HS-27A (cell line): ENCODE measurements at places on chromosomes 1 and 21.

DNA sequence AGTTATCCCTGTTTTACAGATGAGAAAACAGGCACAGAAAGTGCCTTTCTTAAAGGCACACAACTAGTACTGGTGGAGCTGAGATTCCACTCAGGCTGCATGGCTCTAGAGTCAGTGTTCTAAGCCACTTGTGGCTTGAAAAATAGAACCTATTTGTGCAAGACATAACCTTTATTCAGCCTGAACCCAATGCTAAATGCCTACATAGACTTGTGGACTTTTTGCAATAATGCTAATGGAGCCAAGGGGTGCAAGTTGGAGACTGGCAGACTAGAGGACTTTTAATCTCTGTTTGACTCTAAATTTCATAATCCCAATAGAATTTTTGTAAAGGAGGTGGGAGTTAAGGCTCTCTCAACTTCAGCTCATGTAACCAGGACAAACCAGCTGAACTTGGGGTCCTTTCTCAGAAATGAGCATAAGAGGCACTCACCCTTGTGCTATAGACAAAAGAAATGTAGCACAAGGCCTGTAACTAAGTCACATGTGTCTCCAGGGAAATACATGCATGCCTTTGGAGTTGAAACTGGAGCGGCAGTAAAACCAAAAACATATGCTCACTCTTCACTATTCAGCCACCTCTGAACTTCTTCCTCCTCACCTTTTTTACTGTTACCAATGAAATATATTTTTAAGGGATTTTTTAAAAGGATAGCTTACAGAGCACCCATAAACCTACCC, 43.0 kb upstream of the AK4 start:
- no peak for DNase-seq

GRCh38 chr1:109229531-109230127, 15.9 kb downstream of the SARS1 start:
- no peak for DNase-seq

GRCh38 chr1:183291802-183292514, 105.9 kb downstream of the LAMC2 start:
- DNase-seq: no peak

DNA sequence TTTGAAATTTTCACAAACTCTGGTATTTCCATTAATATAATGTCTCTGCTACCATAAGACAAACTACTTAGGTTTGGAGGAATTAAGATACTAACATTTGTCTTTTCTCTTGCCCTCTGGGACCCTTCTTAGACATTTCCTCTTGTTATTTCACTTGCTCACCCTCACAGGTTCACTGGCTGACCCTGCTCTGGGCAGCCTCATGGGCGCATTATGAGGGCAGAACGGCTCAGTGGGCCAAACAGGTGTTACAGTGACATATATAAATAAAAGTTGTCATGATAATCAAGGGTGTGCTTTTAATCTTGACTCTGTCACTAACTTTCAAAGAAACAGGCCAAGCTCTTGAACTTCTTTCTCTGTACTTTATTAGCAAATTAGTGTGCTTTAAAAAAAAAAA, 46.5 kb downstream of the ZNHIT6 start:
- DNase-seq: no peak

DNA sequence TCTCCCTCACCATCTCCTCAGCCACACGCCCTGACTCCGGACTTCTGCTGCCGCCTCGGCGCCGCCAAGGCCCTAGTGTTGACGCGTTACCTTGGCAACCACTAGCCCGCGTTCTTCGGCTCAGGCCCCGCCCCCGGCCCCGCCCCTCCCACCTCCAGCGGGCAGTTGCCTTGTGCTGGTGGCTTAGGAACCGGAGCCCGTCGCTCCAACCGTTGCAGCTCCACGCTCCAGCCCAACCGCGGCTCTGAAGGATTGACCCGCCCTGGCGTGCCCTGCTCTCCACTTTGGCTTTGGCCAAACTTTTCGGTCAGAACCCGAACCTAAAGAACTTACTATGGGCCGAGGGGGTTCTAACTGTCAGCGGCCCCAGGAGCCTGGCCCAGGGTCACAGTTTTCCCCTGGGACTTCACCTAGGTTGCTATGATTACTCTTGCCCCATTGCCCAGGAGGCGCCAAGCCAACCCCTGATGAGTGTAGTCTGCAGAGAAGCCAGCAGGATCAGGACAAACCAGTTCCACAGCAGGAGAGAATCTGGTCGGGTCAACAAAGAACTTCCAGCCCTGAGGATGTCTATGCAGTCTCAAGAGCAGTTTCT, at the start of gene CFAP45:
Gene CFAP45, minus strand, starts transcription at position 80 of the 595 bp plus-strand sequence. Its CDS starts 67 bp downstream, at position 13.
- no peak for DNase-seq

GRCh38 chr1:41918450-41919043, at the start of gene HIVEP3:
HIVEP3 (minus strand) TSS chr1:41918922.
- no peak for DNase-seq

DNA sequence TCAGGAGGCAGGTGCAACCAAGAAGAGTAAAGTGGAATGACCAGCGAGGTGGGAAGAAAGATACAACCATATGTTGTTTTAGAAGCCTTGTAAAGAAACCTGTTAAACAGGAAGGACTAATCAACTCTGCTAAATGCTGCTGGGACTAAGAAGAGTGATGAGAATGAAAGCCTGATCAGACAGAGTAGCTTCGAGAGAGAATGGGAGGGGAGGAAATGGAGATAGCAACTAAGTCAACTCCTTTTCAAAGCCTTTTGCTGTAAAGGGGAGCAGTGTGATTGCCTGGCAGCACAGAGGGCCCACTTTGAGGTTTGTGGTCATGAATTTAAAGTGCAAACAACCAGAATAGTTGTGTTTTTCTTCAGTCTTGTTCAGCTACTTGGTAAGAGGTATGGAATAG, 31.4 kb downstream of the SLC30A7 start:
- DNase-seq: no peak

DNA sequence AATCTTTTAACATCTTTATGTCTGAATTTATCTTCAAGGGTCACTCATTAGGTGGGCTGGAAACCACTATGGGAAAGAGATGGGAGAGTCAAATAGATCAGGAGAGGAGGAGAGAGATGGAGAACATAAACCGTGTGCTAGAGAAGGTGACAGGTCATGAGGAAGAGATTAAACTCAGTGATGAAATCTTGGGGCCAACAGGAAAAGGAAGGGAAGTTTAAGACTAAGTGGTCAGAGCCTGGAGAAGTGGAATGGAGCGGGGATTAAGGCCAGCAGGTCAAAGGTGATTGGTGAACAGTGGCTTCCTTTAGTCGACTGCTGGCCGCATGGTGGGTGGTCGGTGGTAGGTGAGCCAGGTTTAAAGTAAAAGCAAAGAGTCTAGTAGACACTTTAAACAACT, 169.3 kb upstream of the IVNS1ABP start:
- DNase-seq: no peak

- DNase-seq: no peak
Measured at GRCh38 chr1:58157256-58157655, 389.3 kb downstream of the OMA1 start.

GRCh38 chr1:20442920-20443625, 42.9 kb downstream of the CAMK2N1 start:
- DNase-seq: no peak

DNA sequence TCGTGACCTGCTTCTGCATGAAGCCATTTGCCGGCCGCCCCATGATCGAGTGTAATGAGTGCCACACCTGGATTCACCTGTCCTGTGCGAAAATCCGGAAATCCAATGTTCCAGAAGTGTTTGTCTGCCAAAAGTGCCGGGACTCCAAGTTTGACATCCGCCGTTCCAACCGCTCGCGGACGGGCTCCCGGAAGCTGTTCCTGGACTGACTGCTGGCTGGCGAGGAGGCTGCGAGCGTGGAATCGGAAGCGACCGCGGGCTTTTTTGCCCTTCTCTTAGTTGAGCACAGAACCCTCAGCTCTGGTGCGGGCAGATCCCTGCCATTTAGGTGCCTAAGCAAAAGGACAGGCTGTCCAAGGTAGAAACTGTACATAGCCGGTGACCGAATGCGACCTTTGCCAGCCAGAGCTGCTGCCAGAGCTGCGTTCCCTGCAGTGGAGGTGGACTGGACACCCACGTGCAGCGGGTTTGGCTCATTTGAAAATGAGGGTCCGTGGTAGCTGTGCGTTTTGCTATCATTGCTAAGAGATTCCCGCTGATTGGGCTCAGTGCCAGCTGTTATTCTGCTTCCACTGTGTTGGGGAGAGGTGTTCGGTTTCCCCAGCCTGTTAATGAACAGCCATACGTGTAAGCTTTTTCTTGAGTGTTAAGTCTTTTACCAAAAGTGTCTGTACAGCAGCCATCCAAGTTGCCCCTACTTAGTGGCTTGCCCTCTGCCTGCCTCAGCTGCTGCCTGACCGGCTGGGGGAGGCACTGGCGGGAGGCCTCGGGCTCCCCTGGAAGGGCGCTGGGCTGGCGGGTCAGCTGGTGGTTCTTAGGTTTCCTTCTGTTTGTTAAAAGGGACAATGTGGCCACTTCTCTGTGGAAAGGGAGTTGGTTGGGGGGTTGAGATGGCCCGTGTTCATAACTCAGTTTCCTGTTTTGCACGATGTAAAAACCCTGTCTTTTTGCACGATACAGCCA, 3.0 kb upstream of the THAP3 start:
- no peak for DNase-seq

DNA sequence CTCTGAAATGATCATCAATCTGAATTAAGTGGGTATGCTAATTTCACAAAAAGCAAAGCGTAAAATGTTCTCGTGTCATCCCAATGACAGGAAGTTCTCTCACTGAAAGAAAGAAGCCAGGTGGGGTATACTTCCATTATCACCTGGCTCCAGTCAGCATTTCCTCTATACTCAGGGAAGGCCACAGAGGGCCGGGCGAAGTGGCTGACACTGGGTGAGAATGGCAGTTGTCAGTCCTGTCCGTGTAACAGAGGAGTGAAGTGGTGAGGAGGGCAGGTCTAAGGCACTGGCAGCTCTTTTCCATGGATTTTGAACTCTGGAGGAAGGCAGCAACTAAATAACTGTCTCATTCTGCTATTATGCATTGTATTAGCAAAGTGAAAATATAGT, 60.4 kb downstream of the CAPN2 start:
- no peak for DNase-seq

GRCh38 chr1:167489571-167490340, 28.6 kb downstream of the CD247 start:
- no peak for DNase-seq

DNA sequence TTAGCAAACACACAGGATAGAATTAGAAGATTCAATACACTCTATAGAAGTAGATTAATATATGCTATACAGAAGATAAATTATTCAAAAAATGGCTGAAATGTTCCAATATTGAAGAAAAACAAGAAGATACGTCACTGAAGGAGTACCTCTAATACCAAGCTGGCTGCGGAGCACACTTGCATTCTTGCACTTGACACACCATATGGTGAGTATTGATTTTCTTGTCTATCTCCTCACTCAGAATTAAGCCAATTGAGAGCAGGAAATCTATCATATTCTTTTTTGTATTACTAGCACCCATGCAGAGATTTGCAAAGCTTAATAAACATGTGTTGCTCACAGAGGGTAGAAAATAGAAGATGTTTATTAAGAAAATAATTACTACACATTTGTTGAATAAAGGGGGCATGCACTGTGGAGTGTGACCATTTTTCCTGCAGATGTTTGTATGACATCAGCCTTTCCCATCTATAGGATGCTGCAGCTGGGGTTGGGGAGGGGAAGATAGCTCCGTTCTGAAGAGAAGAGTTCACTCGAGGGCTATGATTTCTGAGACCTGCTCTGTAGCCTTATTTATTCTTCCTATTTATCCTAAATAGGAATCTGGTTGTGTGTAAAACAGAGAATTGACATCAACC, 318.1 kb downstream of the HHIPL2 start:
- DNase-seq: no peak

GRCh38 chr1:216005916-216006315, 417.3 kb downstream of the USH2A start:
- DNase-seq: peak; percentile 46

- DNase-seq: no peak
Measured at GRCh38 chr21:14076143-14076806, 134.5 kb downstream of the LIPI start.

DNA sequence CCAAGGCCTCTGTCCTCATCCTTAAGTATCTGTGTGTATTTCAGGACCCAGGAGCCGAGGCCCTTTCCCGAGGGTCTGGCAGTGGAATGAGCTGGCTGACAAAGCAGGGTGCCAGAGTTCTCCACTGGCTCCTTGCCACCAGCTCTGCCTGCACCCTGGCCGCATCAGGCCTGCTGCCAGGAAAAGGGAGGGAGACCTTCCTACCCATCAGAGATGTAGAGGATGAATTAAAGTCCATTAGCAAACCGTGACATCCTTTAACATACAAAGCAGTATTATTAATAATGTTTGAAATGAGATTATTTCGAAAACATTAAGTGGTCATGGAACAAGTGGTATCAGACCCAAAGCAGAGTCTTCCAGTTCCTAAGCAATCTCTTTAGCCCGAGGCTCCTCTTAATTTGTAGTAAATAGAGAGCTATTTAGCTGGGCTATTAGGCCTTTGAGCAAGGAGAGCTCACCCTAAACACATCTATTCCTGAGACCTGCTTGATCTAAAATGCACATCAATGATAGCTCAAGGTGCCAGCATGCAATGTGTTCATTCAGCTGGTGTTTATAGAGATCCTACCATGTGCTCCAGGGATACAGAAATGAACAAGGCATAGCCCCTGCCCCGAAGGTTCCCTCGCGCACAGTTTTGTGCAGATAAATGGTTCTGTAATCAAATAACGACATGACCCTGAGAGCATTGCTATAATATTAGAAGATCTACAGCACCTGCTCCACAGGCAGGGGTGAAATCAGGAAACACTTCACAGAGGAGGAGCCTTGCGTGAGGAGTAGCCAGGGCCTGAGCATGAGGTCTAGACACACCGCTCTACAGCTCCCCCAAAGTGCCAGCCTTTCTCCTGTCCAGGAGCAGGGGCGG, 44.0 kb downstream of the FAM163A start:
- no peak for DNase-seq

- no peak for DNase-seq
Measured at GRCh38 chr1:201490708-201491131, 16.2 kb downstream of the CSRP1 start.

- DNase-seq: no peak
Measured at GRCh38 chr1:84722794-84723193, 32.5 kb upstream of the SSX2IP start.

DNA sequence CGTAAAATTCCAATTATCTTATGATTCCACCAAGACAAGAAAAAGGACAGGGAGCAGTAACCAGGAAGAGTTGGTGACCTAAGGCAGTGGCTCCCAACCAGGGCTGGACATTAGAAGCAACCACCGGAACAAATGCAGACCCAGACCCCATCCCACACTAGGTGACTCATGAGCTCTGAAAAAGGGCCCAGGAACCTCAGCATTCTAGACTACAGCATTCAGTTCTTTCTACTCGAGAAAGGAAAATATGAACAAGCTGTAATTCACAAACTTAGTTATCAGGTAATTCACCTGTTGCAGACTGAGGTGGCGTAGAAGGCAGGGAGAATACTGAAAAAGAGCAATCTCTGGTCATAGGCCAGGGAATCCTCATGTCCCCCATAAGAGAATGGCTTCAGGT, 138.4 kb upstream of the KRTAP19-8 start:
- DNase-seq: no peak

GRCh38 chr1:29703596-29704370, 467.5 kb downstream of the PTPRU start:
- no peak for DNase-seq

- no peak for DNase-seq
Measured at GRCh38 chr1:42014823-42015222, 96.1 kb upstream of the HIVEP3 start.

- no peak for DNase-seq
Measured at GRCh38 chr1:97603776-97604175, 317.1 kb downstream of the DPYD start.

GRCh38 chr1:50135716-50136115, 27.0 kb downstream of the ELAVL4 start:
- no peak for DNase-seq
